ENCODE measurements at places on chromosomes 4 and X. TPM values are rescaled to one million over a fixed set of nuclear protein-coding genes. Genes with fewer than 3 reads are reported as not detected.

DNA sequence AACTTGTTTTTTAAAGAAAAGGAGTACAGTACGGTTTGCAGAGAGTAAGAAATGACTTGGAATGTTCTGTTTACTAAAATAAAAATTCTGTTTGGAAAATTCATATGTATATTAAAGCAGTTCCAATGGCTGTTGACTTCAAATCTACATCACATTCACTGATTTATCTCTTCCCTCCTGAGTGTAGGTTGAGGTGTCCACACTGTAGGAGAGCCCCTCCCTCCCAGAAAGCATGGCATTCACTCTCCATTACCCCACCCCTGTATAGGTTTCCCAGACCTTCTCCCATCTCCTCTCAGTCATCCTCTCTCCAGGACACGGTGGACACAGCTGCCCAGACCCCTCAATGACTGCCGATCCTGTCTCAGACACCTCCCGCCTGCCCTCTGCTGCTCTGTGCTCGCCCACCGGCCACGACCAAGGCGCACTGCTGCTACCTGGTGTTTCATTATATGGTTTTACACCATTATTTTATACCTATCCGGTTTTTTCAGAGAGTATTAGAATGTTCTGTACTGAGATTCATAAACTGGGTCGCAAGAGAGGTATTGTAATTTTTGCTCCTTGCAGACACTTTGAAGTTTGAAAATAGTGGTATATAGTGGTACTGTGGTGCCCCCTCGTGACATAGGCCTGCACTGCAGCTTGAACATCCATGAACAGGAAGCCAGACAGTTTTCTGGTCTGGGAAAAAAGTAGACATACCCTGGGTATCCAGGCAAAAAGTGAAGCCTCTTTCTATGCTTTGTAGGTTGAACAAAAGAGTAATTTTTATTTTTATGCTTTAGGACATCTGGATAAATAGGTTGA lies 38.8 kb upstream of the BEX4 start:
- peaks cover 4% of the 10 kb centered on the region for H3K4me1 ChIP-seq
- peak; percentile 33 for DNase-seq
- H3K4me3 ChIP-seq: peak overlapping the region; percentile 32
- H3K27ac ChIP-seq: no peak overlapping the region
- peaks cover 5% of the 10 kb centered on the region for H3K27me3 ChIP-seq

The PAPSS1 gene
- 26.6 TPM for total RNA-seq

GRCh38 chr4:55617587-55618197 lies 18.4 kb downstream of the NMU start:
- peaks cover 26% of the 10 kb centered on the region for H3K27me3 ChIP-seq
- H3K4me1 ChIP-seq: peaks cover 6% of the 10 kb centered on the region
- peak overlapping the region; percentile 21 for H3K27ac ChIP-seq

DNA sequence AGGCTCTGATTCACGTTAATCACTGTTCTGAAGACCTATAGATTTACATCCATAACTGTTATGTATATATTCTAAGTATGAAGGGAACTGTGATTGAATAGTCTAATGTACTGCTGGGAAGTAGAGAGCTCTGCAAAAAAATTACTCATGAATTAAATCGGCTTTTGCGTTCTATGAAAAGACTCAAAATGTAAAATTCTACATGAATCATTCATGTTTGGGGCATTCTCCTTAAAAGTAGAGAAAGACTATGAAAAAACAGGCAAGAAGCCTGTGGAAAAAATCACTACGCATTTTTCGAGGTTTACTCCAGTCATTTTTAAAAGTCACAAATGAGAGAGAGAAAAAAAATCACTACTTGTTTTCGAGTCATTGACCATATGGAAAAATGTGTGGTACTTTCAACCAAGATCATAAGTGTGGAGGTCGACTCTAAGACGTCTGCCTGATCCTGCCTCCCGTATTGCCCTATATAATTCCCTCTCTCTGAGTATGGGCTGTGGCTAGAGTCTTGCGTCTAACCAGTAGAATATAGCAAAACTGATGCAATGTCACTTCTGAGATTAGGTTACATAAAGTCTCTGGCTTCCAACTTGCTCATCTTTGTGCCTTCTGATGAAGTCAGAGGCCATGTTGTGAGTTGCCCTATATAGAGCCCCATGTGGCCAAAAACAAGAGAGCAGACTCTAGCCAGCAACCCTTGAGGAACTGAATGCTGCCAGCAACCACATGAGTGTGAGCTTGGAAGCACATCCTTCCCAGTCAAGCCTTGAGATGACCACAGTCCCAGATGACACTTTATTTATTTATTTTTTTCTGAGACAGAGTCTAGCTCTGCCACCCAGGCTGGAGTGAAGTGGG lies 32.1 kb upstream of the VEGFD start:
- H3K27me3 ChIP-seq: peaks cover 3% of the 10 kb centered on the region
- DNase-seq: no peak
- no peak overlapping the region for H3K4me3 ChIP-seq
- H3K36me3 ChIP-seq: no peaks in the 10 kb centered on the region
- no peaks in the 10 kb centered on the region for H3K4me1 ChIP-seq

DNA sequence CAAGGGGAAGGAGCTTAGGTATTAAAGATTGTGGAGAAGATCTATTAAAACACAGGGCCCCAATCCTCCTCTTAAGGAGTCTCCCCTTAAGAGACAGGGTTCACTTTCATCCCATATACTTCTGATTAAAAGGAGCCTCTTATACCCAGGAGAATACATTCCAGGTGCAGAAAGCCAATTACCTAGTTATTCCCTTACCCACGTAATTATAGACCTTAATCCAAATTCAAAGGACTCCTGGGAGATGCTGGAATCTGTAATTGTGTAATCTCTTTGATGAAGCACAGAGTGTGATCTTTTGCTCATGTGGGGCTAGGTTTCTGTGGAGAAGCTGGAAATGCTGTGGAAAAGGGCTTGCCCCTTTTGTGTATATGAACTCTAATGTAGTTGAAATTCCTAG lies 1.4 kb upstream of the SEC24B start:
- no peak overlapping the region for H3K27ac ChIP-seq
- no peak for DNase-seq

DNA sequence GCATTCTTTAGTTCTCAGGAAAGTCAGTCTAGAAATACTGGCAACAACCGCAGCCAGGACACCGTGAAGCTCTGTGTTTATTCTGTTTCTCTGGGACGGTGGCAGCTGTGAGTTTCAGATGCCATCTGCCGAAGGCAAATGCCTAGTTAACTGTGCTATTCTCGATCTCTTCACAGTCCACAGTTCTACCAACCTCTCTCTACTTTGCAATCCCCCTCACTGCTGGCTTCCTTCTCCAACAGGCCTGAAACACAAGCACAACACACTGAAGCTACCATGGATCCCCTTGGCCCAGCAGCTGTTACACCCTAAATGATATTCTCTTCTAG lies 118.8 kb downstream of the ZNF827 start:
- no peak overlapping the region for H3K4me3 ChIP-seq
- H3K27ac ChIP-seq: no peak overlapping the region
- H3K27me3 ChIP-seq: no peaks in the 10 kb centered on the region
- DNase-seq: no peak
- H3K4me1 ChIP-seq: peaks cover 28% of the 10 kb centered on the region

- no peaks in the 10 kb centered on the region for H3K27me3 ChIP-seq
- no peak for DNase-seq
- no peak overlapping the region for H3K27ac ChIP-seq
- H3K4me3 ChIP-seq: no peak overlapping the region
- no peaks in the 10 kb centered on the region for H3K4me1 ChIP-seq
Measured at GRCh38 chrX:13852001-13852695, 35.3 kb upstream of the GPM6B start.

All from activated naive CD8-positive, alpha-beta T cell treated with anti-CD3 and anti-CD28 coated beads for 36 hours (primary cell).